ENCODE measurements at places on chromosomes 2 and 18.

DNA sequence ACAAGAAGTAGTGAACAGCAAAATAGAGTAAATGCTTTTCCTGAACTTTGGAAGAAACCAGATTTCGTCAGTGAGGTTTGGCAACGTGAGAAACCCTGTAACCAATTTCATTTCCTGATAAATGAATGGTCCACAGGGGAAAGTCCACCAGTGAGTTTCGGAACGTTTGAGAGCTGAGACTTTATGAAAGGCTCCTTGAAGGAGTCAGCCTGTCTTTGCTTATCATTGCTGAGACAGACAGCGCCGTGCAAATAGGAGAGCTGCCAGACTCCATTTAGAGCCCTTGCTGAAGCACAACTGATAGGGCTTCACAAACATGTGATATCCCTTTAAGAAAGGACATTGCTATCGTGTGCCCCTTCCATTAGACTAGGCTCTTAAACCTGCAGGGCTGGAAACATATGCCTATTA lies 121.8 kb upstream of the SMAD7 start:
- no peak for DNase-seq

- DNase-seq, result no peak
Measured at GRCh38 chr2:4258563-4258962, 555.2 kb downstream of the DCDC2C start.

- DNase-seq, result no peak
Measured at GRCh38 chr2:45670646-45671045, 19.2 kb downstream of the PRKCE start.

- DNase-seq, result no peak
Measured at GRCh38 chr2:237480988-237481525, 6.0 kb upstream of the MLPH start.

DNA sequence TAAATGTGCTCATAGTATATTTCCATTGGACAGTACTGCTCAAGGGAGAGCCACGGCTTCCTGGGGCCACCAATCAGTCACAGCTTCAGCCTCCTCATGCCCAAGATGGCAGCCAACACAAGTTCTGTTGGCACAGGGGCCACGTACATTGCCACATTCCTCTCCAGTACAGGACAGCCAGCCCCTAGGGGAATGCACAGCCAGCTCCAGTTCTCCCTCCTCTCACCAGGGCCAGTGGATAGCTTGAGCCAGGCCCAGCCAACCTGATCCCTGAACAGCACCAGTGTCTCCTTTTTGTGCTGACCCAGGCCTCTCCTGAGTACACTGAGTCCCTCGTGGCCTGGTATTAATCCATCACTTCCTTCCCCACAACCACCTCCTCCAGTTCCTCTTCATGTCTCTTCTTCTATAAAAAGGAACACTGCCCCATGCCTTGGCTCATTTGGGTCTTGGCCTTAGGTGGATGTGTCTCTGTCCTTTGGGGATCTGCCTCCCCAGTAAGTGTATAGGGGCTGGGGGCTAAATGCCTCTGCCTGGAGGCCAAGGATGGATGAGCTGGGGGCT lies 168.7 kb downstream of the TNS1 start:
- no peak for DNase-seq
